ENCODE measurements at places on chromosomes 5 and 9.

DNA sequence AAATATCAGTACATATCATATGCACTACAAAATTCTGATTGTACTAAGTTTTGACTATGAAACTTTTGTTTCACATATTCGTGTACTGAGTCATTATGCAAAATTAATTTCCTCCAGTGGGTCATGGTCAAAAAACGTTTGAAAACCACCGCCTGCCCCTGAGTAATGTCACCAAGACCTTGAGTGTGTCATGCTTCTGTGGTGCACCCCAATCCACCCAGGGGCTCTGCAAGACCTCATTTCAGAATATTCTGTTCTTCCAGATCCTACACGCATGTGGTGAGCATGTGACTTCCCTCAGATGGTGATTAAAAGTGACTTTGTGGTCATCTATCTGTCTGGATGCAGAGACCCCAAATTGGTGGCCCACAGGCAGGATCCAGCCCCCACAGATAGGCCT is 31.0 kb downstream of the ABLIM3 start:
- no peak for DNase-seq

DNA sequence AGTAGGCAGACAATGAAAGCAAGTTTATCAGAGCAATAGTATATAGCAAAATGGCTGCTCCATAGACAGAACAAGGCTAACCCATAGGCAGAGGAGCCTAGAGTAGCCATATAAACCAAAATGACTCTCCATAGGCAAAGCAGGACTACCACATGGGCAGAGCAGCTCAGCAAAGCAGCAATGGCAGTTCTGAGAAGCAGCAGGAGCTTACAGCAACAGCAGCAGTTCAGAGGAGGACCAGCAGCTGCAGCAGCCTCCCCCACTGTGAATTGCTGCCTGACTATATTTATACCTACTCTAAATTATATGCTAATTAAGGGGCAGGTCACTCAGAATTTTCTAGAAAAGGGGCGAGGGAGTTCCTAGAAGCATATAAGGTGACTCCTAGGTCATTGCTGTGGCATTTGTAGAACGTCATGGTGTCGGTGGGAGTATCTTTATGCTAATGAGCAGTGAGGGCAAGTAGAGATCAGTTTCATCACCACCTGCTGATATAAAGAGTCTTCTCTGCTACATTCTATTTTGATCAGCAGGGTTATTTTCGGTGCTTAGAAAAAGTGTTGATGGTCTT is 1115.5 kb downstream of the DTWD2 start:
- DNase-seq: no peak

DNA sequence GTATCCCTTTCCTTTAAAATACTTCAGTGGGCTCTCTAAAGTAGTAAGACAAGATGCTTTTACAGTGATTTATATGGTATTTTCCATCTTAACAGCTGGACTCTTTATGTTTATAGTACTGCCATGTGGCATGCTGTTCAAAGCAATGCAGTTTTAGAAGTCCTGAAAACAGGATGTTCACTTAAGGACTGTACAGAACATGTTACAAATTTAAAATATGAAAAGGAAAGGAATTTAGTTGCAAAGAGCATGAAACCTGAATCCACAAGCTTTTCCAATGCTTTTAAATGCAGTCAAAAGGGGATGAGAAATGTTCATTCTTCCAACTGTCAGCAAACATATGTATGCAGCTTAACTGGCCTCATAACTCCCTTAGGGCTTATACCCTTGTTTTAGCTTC is 580.2 kb downstream of the EFNA5 start:
- no peak for DNase-seq

DNA sequence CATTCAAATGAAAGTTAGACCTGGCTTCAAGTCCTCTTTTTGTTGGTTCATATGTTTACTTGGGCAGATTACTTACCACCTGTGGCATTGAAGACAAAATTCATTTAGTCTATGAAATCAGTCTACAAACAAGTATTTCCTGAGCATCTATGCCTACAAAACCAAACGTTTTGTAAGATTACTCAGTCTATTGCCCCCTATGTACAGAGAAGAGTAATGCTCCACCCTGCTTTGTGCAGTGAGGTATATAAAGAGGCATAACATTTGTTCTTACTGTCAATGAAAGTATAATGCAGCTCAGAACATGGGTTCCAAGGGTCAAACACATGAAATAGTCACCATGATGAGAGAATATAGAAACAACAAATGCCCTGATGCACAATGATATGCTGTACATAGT is 580.7 kb downstream of the KIF4B start:
- no peak for DNase-seq

- DNase-seq: no peak
Measured at GRCh38 chr9:99192786-99193465, 28.8 kb downstream of the ALG2 start.

DNA sequence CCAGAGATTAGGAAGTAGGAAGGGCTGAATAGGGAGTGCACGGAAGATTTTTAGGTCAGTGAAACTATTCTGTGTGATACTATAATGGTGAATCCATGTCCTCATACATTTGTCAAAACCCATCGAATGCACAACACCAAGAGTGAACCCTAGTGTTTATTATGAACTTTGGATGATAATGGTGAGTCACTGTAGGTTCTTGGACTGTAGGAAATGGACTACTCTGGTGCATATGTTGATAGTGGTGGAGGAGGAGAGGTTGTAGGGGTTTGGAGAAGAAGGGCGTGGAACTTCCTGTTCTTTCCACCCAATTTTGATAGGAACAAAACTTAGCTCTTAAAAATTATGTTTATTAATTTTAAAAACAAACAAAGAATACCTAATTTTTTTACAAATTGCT is 14.3 kb downstream of the CTSL start:
- no peak for DNase-seq

DNA sequence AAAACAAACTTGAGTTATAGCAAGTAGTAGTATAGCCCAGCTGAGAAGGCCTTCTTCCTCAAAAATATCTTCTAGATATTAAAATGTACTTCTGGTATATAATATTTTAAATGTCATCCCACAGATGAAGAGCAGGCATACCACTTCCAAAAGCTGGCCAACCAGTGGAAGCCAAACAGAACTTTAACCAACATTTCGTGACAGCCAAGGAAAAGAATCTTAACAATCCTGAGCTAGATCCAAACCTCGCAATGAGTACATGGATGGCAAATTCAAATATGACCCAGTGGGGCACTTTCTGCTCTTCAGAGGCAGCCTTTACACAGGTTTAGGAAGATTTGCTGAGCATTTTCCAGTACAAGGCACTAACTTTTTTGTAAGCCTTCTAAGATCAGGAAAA is 91.8 kb upstream of the ACO1 start:
- DNase-seq: no peak

GRCh38 chr9:19456426-19456825 is 47.6 kb downstream of the ACER2 start:
- DNase-seq: no peak

DNA sequence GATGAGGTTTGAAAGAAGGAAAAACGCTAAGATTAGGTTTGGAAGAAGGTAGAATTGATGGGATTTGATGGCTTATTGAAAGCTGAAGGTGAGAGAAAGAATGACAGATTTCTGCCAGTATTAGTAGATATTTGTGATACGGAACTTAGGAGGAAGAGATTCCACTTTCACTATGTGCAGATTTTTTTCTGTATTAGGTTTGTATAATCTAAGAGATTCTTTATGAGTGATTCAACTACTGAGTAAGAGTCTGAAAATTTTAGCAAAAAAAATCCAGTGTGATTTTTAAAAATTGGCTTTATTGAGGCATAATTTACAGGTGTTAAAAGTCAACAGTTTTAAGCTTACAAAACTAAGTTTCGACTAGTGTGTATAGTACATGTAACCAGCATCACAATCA is 54.1 kb downstream of the AP3S1 start:
- no peak for DNase-seq

DNA sequence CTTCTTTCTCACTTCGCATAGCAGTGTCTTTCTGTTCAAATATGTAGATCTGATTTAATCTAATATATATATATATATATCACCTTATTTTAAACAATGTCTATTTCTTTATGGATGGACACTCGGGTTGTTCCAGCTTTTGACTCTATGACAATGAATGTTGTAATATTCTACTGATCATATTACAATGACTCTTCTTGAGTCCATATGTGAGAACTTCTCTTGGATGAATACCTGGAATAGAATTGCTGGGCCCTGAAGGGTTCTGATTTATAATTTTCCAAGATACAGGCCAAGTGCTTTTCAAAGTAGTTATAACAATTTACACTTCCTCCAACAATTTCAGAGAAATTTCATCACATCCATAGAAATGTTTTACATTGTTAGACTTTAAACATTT is 28.8 kb downstream of the NTRK2 start:
- DNase-seq: no peak

GRCh38 chr9:83433846-83434245 is 104.4 kb downstream of the FRMD3 start:
- no peak for DNase-seq

GRCh38 chr5:103041071-103041676 is 78.8 kb downstream of the GIN1 start:
- DNase-seq: no peak

DNA sequence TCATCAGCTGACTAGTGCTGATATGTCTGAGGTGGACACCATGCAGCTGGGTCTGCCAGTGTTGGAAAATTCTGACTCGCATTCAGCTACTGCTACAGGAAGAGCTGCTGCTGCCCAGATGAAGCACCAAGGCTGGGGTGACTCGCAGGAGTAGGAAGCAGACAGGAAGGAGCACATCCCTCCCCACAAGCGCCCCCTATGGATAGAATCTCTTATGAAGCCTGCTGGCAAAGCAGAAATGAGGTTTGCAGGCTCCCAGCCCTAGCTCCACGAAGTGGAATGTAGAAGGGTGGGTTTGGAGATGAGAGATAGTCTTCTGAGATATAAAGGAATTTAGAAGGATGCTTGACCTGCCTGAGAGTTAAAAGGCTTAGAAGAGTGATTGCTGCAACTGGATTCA is 443.0 kb downstream of the ACTL7B start:
- DNase-seq: no peak

- no peak for DNase-seq
Measured at GRCh38 chr9:5622016-5622415, 6.9 kb upstream of the RIC1 start.

DNA sequence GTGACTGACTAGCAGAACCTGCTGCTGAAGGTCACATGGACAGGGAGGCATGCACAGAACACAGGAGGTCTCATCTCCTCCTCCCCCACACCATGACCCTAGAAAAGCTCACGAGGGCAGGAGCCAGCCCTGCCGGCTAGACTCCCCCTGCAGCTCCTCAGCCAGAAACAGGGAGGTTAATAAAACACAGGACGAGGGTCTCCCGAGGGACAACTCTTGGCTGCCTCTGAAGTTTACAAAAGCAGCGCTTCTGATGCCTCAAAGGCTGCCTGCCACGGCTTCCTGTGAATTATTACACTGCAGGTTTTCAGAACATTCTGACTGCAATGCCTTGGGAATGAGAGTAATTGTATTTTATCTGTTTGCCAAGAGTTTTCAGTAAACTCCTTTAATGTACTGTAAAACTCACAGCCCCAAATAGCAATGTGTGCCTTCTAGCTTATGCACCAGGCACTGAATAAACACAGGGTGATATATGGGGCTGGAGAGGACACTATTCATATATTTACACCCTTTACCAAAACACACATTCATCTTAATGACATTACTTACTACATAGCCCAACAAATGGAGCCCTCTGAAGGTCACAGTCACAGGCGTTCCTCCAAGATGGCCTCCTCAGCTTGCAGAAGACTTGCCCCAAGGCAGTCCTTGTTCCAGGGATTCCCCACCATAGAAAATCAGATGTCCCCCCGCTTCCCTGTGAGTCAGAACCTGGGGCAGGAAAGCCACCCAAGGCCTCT is 83.7 kb downstream of the C5orf15 start:
- no peak for DNase-seq

GRCh38 chr5:98458004-98458403 is 315.5 kb upstream of the RGMB start:
- DNase-seq: no peak

DNA sequence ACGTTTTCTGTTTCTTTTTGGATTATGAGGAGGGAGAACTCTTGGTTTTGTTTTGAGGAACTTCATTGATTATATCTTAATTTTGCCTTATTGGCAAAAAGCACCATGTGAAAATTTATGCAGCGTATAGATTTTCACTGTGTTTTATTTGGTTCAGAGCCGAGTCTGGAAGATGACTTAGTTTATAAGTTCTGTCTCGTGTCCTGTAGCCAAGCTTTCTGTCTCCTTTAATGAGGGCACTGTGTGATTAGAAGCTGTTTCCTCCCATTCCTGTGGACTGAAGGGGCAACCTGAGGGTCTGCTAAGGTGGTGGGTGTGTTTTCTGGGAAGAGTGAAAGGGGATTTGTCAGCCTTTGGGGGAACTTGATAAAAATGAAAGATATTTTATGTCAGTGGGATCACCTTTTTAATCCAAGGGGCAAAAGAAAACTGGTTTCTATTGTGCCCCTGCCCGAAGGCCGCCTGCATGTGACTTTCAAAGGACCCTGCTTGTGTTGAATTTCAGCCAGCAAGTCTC is 262.1 kb downstream of the FANCC start:
- no peak for DNase-seq

- DNase-seq: no peak
Measured at GRCh38 chr5:96348536-96348935, 84.5 kb downstream of the PCSK1 start.

GRCh38 chr5:142360051-142360498 is 35.3 kb upstream of the SPRY4 start:
- no peak for DNase-seq

DNA sequence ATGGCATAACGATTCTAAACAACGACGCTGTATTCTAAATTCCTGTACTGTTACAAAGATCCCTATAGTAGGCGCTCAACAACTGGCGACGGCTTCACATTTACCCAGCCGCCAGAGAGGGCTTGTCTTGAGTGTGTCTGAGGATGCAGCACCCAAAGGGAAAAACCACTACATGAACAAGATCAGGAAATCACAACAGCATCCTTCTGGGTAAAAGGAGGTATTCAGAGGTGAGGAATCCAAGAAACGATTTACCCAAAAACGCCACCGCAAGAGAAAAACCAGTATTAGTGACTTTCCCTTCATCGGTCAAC is 711 bp downstream of the TTC33 start:
- peak; percentile 74 for DNase-seq

DNA sequence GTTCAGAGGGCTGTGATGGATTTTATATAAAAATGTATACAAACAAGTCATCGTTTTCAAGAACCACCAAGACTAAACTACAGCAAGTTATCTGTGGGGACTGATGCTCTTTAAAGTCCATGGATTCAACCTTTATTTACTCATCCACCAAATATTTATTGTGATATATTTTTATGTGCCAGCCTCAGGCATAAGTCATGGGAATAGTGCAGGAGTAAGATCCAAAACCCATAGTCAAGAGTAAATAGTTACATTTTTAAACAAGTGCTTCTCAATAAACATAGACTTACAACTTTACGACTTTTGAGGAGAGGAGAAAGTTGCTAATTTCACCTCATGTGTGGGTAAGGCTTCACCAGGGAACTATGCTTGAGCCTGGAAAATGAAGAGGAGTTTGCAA is 24.6 kb downstream of the MACIR start:
- DNase-seq: no peak

DNA sequence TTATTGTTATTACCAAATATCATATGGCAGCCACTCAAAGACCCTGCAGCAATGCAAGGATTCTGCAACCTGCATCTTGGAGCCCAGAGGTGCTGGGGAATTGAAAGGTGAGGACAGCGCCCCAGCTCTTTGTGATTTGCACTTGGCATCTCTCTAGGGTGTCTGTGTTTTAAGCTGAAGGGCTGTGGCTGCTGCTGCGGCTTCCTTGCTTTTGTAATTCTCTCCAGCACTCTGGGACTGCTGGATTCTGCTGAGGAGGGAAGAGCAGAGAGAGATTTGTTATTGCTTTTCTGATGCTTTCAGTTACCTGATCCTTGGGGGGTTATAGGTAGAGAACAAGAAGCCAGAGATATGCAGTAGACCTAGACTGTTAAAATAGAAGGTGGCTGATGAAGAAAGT is 562.4 kb downstream of the EBF1 start:
- DNase-seq: no peak

- DNase-seq: no peak
Measured at GRCh38 chr5:22728610-22729009, 124.5 kb downstream of the CDH12 start.
